Spinal cord (tissue), 10 donors: ENCODE measurements at places on chromosomes 2 and 18. TPM values are rescaled to one million over a fixed set of nuclear protein-coding genes. Genes with fewer than 3 reads are reported as not detected.

GRCh38 chr2:235911633-235912233, 256.5 kb downstream of the GBX2 start:
- no peak for DNase-seq

- no peak for DNase-seq
These were observed 577 bp downstream of the ERCC3 start for GRCh38 chr2:127293386-127293747.

- DNase-seq: no peak
These were observed 5.4 kb downstream of the HS6ST1 start for GRCh38 chr2:128313091-128313836.

DNA sequence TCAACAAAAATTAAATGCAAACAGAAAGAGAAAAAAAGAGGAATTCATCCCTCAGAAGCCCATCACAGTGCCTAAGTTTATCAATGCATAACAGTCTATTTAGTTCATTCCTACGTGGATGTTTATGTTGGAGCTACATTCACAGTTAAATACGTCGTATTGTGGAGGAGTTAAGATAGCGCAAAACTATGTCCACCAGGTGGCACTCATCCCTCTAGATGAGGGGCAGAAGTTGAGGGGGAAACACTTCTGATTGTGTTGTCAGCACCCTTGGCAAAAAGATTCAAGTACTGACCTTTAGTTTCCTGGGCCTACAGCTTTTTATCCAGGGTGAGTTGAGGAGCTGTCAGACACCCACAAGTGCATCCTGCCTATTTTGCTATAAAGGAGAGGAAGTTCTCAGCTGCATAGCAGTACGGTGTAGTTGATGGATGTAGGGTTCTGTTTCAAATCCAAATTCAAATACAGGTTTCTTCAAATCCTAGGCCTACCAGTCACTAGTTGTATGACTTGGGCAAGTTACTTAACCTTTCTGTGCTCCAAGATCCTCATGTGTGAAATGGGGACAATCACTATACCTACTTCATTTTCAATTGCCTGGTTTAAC, 26.8 kb upstream of the MYO1B start:
- DNase-seq: peak; percentile 24

GRCh38 chr2:230864122-230864604, 579 bp upstream of the ITM2C start:
- no peak for DNase-seq

GAL3ST2 gene
- 0.33 TPM for total RNA-seq

TNFAIP6 gene
- total RNA-seq: 15.9 TPM
